ENCODE measurements at places on chromosomes 6 and 20.

DNA sequence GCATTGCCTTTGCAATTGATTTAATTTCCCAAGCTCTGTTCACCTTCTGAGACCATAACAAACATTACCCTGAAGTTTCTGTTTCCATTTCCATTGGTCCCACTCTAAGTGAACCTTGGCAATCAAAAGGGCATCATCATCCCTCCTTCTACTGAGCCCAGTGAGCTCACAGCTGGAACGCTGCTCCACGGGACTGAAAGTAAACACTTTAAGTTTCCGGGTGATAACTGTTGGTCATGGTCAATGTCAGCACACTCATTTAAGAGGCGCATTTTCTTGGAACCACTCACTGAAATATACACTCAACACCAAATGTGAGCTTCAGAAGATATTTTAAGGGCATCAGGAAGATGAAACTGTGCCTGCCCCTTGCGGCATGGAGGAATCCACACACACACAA is 37.1 kb upstream of the RPS6KA2 start:
- no peak for DNase-seq

DNA sequence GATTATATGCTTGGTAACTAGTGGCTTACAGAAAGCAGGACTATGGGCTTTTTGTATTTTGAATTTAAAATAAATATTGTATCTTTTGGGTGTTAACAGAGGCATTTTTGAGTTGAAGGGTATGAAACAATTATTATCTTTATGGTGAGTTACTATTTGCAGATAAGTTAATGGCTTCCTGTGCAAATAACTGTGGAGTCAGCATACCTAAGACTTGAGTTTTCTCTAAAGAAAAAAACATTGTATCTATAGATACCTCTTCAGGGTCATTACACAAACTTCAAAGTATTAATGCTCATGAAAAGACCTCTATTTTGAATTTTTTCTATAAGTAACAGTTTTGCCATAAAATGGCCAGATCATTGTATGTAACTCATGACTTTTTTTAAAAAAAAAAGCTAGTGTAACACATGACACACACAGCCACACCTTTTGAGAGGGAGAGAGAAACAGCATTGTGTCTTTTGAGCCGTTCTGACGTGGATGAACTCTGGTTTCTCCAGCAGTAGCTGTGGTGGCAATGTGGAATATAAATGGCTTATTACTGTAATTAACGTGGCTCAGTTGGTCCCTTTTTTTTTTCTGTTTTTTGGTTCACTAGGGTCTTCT is 36.3 kb downstream of the PLEKHG1 start:
- DNase-seq, result no peak

DNA sequence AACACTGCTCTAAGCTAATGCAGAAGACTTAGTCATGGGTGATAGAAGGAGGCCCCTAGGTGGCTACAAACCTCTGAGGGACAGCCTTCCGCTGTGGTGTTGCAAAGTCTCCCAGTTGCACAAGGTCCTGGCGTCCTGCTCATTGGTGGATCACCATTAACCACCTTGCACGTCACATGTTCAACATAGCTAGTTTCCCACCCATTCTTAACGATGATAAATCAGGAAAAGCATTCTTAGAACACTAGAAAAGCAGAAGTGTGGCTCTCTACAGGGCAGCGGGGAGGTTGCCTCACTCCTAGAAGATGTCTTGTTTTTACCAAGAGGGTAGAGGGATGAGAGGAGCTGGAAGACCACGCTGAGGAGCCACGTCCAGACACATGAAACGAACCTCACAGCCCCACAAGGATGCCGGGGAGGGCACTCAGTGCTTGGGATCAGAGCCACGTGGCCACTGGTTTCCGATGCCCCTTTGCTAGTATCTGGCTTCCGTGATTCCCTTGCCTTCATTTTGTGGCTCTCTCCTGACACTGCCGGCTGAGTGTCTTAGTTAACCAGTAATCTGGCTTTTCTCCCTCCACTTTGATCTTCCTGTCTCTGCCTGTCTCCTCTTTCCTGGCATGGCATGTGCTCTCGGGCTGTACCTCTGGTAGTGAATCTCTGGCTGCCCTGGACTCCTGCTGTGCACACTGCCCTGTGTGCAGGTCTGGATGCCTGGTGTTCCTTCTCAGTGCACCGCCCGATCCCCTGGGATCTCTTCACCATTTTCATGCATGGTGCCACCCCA is 91.4 kb upstream of the NEDD9 start:
- DNase-seq, result no peak

DNA sequence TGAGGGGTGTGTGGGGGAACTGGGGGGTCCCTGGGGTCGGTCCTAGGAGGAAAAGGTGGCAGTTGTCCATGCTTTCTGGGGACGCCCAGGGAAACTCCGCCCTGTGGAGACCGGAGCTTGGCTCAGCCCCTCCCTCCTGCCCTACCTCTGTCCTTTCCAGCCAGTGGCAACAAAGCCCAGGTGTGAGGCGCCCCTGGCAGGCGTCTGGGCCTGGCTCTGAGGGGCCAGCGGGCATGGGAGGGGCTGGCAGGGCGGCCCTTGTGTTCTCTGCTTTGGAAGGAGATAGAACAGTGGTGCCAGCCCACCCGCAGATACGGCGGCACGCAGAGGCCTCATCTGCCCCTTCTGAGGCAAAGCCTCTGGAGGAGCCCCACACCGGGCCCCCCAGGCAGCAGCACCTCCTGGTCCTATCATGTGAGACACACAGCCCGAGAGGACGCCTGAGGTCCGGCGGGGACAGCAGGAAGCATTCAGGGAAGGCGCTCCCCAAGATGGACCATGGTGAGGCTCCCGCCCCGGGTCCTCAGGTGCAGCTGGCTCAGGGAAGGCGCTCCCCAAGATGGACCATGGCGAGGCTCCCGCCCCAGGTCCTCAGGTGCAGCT is 47.9 kb downstream of the YTHDF1 start:
- no peak for DNase-seq

DNA sequence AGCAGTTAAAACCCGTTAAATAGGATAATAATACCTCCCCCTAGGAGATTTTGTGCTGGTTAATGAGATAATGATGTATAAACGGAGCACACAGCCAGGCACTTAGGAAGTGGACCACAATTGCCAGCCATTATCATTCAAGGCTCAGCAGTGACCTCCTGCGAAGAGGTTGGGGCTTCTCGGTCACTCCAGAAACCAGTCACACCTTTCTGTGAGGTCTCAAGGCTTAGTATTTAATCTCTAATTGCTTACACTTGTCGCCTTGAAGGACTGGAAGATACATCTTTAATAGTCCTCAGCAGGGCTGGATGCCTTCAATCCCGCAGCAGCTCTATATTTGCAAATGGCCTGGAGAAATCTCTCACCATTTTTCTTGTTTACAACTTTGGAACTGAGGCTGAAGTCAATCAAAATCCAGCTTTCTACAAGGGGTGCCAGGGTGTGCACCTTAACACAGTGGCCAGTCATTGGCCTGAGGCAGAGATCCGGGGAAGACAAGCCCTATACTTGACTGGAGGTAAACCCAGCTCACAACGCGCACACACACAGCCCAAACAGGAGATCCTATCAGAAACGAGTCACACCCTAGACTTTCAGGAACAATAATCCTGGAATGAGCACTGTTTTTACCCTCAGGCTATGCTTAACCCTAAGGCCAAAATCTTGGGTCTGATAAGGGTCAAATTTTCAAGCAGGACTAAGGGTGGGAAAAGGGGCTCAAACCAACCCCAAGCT is 1.2 kb downstream of the POU5F1 start:
- no peak for DNase-seq

GRCh38 chr6:118553132-118553531 is 5.0 kb downstream of the PLN start:
- no peak for DNase-seq

DNA sequence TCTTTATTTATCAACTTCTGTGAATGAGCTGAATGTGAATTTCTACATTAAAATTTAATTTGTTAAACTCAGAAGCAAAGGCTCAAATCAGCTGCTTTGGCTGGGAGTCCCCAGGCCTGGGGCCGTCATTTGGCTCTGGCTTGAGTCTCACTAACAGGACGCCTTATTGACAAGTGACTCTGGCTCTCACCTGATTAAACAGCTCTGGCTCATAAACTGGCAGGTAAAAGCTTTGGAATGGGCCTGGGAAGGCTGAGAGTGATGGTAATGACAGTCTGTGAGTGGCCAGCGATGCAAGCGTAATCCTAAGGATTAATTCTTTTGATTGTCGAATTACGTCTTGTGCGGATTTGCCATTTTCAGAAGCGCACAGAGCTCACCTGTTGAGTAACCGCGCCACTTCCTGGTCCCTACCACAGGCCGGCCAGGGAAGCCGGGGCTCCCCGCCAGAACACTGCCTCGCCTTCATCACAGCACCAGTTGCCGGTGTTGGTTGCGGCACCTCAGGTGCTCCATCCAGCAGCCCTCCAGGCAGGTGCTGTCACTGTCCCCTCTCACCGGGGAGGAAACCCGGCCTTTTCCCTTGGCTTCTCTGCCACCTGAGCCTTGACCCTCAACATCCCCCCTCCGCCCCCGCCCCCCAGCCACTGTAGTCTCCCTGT is 110.7 kb downstream of the ZDHHC14 start:
- DNase-seq, result no peak

- DNase-seq, result peak; percentile 35
These were observed 375.1 kb downstream of the BTBD9 start for GRCh38 chr6:38264605-38265004.

GRCh38 chr6:154251116-154251515 is 105.5 kb downstream of the IPCEF1 start:
- DNase-seq, result no peak

- no peak for DNase-seq
These were observed 10.4 kb upstream of the NT5DC1 start for GRCh38 chr6:116090251-116090650.

GRCh38 chr20:25310921-25311728 is 63.2 kb downstream of the PYGB start:
- no peak for DNase-seq

DNA sequence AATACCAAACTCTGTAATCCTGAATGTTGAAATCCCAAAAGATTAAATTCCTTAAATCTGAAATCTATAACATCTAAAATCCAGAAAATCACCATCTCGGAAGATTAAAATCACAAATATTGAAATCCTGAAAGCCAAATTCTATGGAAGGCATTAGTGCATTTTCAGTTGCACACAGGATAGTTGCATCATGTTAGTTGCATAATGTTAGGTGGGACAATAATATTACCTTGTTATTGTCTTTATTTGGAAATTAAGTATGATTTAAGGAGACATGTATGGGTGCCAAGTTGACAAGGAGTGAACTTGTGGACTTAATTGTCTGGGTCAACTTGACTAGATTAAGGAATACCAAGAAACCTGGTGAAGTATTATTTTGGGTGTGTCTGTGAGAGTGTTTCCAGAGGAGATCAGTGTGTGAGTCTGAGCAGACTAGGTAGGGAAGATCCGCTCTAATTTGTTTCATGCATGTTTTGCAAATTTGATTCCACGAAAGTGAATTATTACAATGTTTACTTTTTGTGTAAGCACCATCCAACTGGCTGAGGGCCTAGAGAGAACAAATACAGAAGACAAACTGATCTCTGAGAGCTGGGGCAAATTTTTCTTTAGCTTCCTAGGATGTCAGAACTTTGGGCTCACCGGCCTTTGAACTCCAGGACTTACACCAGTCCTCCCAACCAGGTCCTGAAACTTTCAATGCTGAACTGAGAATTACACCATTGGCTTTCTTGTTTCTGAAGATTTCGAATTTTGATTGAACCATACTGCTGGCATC is 545.1 kb upstream of the IRAK1BP1 start:
- DNase-seq, result no peak

DNA sequence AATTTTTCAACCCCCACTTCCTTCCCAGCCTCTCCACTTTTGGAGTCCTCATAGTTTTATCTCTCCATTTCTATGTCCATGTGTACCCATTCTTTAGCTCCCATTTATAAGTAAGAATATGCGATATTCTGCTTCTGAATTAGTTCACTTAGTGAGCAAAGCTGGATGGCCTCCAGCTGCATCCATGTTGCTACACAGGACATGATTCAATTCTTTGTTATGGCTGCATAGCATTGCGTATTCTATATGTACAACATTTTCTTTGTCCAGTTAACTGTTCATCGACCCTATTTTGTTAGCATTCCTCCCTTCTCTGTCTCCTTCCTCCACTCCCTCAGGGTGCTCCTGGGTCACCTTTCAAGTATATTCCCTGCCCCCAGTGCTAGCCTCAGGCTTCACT is 210.0 kb upstream of the SSTR4 start:
- no peak for DNase-seq

- DNase-seq, result no peak
These were observed 15.5 kb downstream of the UCKL1 start for GRCh38 chr20:63940472-63941266.

- DNase-seq, result no peak
These were observed 47.1 kb upstream of the FOXP4 start for GRCh38 chr6:41498968-41499599.

DNA sequence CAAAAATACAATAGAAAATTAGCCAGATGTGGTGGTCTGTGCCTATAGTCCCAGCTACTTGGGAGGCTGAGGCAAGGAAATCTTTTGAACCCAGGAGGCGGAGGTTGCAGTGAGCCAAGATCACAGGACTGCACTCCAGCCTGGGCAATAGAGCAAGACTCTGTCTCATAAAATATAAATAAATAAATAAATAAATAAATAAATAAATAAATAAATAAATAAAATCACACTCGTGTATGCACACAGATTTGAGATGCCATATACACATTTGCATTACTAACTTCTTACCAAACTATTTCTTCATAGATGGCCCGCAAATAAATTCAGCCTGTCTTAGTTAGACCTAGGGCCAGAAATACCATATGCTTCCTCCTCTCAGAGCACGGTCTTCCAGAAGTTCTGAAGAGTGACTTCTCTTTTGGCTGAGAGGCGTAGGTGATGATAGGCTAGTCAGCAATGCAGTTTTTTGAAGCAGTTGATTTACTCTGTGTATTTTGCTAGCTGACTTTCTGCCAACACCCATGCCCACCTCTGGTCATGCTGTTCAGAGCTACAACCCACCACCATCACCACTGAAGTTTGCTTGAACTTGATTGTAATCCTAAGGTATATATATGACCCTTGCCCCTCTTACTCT is 150.1 kb downstream of the SASH1 start:
- no peak for DNase-seq

DNA sequence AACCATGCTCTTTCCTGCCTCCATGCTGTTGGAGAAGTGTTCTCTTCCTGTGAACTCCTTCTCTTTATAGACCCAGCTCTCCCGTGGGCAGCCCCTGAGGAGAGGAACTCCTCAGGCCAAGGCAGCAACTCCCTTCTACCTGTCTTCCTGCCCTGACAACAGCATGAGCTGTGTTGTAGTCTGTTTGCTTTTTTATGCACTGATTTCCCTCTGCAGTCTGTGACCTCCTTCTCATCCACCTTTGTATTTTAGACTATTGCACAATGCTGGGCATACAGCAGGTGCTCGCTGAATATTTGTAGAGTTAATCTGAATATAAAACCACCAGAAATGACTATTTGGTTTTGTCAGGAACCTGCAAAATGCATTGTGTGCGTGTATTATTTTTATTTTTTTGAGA is 152.2 kb upstream of the CHD6 start:
- DNase-seq, result no peak

GRCh38 chr6:130913120-130913519 is 85.9 kb downstream of the SMLR1 start:
- DNase-seq, result no peak

- no peak for DNase-seq
These were observed 120.4 kb downstream of the TOX2 start for GRCh38 chr20:44034965-44035635.

- DNase-seq, result no peak
These were observed 32.2 kb upstream of the IER3 start for GRCh38 chr6:30776390-30777154.

- DNase-seq, result no peak
These were observed 3.2 kb downstream of the POLH start for GRCh38 chr6:43579171-43579570.

All from A549 (cell line).